Omental fat pad (tissue), 4 donors: ENCODE measurements at places on chromosomes 4 and X.

- DNase-seq: no peak
Measured at GRCh38 chr4:71004281-71004851, 10.9 kb downstream of the DCK start.

DNA sequence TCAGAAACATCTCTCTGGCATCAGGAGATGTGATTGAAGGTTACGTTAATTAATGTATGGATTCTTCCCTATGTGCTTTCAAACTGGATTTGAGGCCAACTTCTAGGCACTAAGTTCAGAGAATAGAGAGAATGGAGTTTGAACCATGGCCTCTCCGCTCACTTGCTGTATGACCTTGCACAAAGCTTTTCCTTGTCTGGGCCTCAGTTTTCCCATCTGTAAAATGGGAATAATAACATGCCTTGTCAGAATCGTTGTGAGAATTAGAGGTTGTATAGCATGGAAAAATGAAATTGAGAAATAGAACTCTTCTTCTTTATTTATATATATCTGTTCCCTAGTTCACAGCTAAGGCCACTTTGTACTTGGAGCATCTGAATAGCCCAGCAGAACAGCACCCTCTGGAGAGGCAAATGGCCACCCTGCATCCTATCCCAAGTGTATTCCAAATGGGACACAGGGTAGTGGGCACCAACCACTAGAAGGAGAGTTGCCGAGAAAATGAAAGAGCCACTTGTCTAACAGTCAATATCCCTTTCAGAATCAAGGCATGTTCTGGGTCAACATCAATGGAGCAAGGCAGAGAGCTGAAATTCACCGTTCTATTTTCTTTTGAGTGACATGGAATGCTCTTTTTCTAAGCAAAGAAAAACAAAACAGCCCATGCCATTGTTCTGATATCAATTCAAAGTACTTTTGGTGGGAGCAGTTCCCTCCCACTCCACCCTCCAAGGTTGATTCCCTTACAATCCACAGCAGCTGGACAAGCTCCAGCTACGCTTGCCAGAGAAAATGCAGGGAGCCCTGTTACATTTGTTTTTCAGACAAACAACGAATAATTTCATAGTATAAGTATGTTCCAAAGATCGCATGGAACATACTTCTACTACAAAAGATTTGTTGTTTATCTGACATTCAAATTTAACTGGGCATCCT lies 23.3 kb upstream of the MTM1 start:
- no peak for DNase-seq

GRCh38 chrX:101108284-101108683 lies 10.3 kb downstream of the CENPI start:
- DNase-seq: no peak

DNA sequence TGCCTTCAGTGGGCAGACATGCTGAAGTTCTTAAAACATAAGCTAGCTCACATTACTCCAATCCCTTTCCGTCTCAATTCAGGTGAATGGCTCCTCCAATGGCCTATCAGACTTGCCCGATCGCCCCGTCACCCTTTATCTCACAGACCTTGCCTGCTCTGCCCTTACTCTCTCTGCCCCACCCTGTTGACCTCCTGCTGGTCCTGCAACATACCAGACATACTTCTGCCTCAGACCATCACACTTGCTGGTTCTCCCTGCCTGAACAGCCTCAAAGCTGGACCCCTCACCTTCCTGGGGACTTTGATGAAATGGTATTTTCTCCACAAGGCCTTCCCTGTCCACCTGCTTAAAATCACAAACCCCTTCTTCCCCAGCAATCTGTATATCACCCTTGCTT lies 340.1 kb upstream of the NR3C2 start:
- DNase-seq: no peak

- DNase-seq: no peak
Measured at GRCh38 chr4:76053730-76054129, 17.9 kb upstream of the CXCL11 start.

GRCh38 chr4:41994461-41994985 lies 4.2 kb downstream of the SLC30A9 start:
- DNase-seq: no peak

DNA sequence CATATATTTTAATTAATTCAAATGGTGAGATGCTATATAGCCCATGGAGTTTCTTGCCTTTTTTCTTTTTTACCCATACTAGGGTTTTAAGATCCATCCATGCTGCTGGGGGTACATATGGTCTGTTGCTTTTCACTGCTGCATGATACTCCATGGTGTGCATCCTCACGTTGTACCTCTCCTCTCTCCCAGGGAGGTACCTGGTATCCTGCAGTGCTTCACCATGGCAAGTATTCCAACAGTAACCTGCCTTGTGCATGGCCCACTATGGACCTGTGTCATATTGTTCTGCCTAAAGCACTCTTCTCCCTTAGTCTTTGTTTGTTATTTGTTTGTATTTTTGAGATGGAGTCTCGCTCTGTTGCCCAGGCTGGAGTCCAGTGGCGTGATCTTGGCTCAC lies 114.3 kb upstream of the GPC4 start:
- DNase-seq: no peak
